NCI-H774 (cell line): ENCODE measurements at places on chromosomes 3 and 15.

DNA sequence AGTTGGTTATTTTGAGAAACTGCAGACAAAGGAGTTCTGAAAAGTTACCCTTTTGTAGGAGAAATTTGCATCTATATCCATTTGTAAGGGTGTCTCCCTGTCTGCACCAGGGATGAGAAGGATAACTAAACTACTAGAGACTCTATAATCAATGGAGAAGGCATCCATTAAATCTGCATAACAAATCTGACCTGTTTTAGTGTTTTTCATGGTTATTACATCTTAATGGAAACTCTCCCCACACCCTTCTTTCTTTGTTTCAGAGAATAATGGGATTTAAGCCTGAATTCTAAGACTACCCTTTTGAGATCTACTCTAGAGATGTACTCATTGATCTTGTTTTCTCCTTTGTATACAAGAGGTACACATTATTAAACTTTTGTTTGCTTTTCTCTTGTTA lies 82.0 kb upstream of the DAZL start:
- DNase-seq: no peak

DNA sequence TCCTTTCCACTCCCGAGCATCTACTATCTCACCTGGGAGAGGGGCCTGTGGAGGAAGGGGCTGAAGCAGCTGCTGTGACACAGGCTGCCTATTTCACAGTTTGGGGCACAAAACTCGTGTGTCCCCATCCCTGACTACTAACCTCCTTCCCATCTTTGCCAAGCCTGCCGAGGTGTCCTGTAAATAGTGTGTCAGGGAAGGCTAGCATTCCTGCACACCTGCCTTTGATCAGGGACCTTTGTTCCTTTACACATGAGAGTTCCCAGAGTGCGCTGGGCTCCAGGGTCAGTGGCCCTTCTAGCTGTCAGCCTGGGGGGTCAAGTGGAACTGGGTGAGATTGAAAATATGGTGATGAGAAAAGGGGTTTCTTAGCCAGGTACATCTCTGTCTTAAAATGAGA lies 13.0 kb upstream of the TF start:
- DNase-seq: no peak

DNA sequence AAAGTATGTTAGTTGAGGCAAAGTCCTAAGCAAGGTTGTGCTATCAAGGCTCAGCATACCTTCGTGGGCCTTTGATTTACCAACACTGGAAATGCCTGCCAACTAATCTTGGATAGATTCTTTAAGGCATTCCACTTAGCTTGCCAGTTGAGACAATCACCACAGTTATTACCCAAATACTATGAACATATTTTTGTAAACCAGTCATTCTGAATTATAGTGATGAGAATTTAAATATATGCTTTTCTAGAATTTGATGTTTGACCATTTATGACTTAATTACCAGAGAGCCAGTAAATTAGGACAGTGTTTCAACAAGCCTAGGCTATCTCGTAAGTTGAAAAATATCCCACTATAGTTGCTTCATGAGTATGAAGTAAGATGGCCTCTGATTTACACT lies 15.5 kb downstream of the TRIM59 start:
- no peak for DNase-seq

GRCh38 chr3:44510000-44510368 lies 32.5 kb upstream of the ZNF445 start:
- no peak for DNase-seq

- no peak for DNase-seq
Observed at GRCh38 chr3:160885791-160886286, 129.8 kb downstream of the PPM1L start.

DNA sequence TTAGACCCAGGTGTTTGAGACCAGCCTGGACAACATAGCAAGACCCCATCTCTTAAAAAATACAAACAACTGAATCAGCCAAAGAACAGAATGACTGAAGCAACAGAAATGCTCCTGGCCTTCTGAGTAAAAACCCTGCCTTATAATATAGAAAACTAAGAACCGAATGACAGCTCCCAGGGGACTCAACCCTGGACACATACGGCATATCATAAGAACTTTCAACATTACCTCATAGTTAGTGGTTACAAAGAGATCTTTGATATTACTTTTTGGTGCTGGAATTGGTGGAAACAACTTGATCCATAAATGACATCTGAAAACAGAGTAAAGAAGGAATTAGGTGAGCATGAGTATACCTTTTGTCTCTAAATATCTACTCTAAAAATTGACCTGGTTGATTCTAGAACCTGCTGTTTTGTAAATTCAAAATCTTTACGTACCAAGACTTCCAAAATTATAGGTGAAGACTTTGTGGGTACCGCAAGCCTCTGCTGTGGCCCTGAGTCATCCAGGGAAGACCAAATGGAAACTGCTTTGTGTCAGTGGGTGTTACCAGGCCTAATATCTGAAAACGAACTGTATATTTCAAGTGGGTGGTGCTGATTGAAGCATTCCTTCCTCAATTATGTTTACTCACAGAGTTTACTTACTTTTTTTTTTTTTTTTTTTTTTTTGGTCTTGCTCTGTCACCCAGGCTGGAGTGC lies 35.5 kb downstream of the IL5RA start:
- no peak for DNase-seq

GRCh38 chr3:79845546-79845945 lies 77.7 kb upstream of the ROBO1 start:
- no peak for DNase-seq

GRCh38 chr3:49869525-49870126 lies at the start of gene CAMKV:
Gene CAMKV, minus strand, starts transcription at chr3:49869906. Its CDS starts 7,518 bp downstream, at chr3:49862388.
- DNase-seq: no peak

- no peak for DNase-seq
Observed at GRCh38 chr3:120821426-120821825, 78.9 kb downstream of the GTF2E1 start.

DNA sequence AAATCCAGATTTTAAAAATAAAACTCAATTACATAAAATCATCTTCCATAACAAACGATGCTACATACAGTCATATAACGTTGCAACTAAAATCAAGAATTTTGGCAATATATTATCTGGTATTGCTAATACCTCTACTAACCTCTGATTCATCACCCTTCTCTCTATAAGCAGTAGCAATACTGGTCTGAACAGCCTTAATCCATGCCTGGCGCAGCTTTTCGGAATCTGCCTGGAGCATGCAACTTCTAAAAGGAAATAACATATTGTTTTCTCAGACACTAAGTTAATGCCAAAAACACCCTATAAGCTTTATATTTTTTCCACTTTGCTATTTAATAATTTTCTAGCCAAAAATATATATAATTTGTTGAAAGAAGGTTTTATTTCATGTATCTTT lies 35.4 kb upstream of the XXYLT1 start:
- no peak for DNase-seq

GRCh38 chr15:69299943-69300588 lies 1.4 kb downstream of the PAQR5 start:
- DNase-seq: no peak

GRCh38 chr3:171133337-171133736 lies 106.8 kb upstream of the SLC2A2 start:
- no peak for DNase-seq

GRCh38 chr3:184741259-184741556 lies 29.3 kb upstream of the MAGEF1 start:
- no peak for DNase-seq

- no peak for DNase-seq
Observed at GRCh38 chr15:85019815-85020590, 38.3 kb downstream of the PDE8A start.

DNA sequence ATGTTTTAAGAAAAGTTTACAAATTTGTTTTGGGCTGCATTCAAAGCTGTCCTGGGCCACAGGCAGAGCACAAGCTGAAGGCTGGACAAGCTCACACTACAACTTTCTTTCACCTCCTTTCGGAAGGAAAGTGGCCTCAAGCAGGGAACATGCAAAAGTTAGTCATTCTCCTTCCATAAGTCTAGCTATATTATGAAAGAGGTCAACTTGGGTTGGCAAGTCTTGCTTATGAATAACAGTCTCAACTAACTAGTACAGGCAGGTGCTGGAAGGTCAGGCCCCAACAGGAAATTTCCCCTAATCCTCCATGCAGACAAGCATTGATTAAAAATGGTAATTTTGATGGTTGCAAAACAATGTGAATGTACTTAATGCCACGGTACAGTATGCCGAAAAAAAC lies 69.4 kb downstream of the OSBPL10 start:
- DNase-seq: no peak

- no peak for DNase-seq
Observed at GRCh38 chr3:72448375-72448823, 399.8 kb downstream of the SHQ1 start.

DNA sequence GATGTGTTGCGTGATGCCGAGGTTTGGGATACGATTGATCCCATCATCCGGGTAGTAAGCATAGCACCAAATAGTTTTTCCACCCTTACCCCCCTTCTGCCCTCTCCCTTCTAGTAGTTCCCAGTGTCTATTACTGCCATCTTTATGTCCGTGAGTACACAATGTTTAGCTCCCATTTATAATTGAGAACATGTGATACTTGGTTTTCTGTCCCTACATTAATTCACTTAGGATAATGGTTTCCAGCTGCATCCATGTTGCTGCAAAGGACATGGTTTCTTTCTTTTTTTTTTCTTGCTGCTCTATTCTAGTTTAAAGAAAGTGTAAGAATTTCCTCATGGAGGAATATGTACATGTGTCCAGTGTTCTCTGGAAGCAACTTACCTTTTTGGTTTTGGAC lies 51.8 kb downstream of the NSUN3 start:
- no peak for DNase-seq

DNA sequence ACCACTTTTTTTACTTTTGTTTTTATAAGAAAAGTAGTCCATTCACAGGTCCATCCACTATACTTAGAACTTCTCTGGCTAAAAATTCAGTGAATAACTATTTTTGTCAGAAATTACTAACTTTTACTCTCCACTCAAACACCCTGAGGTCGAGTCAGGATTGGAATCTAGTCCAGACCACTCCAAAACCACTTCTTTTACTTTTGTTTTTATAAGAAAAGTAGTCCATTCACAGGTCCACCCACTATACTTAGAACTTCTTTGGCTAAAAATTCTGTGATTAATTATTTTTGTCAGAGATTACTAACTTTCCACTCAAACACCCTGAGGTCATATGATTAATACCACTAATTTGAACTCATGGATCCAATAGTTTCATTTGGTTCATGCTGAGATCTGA lies 239.4 kb downstream of the RORA start:
- no peak for DNase-seq
